ENCODE measurements at places on chromosomes 5 and 9. TPM values are rescaled to one million over a fixed set of nuclear protein-coding genes. Genes with fewer than 3 reads are reported as not detected.
A peak's percentile ranks its signal among the peaks of the same experiment; 100 is the strongest.

Gene SPINK1
- not detected for total RNA-seq

Gene SPATA24
- 3.7 TPM for total RNA-seq

Gene LVRN
- 0.08 TPM for total RNA-seq

Gene BTNL8
- total RNA-seq, result not detected

DNA sequence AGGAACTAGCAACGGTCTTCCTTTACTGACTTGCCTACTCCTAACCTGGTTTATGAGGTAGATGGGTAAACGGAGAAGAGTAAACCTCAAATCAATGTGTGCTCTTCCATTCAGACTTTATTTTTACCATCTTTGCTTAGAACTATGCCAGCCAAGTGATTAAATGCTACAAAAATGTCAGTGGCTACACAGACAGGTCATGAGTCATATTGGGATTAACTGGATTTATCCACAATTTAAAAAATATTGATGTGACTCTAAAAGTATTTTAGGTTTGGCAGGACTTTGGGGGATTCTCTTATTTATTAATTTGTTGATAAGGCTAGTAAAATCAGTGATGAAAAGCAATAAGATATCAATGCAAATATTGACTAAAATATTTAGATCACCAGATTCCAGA lies 275.0 kb downstream of the PLK2 start:
- peak; percentile 57 for ATAC-seq

DNA sequence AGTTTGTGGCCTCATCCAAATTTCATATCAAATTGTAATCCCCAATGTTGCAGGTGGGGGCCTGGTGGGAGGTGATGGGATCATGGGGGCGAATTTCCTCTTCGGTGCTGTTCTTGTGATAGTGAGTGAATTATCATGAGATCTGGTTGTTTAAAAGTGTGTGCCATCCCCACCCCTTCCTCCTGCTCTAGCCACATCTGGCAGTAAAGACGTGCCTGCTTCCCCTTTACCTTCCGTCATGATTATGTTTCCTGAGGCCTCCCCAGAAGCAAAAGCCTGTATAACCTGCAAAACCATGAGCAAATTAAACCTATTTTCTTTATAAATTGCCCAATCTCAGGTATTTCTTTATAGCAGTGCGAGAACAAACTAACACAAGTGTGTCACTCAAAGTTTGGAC lies 71.0 kb upstream of the MOCS2 start:
- ATAC-seq, result no peak

DNA sequence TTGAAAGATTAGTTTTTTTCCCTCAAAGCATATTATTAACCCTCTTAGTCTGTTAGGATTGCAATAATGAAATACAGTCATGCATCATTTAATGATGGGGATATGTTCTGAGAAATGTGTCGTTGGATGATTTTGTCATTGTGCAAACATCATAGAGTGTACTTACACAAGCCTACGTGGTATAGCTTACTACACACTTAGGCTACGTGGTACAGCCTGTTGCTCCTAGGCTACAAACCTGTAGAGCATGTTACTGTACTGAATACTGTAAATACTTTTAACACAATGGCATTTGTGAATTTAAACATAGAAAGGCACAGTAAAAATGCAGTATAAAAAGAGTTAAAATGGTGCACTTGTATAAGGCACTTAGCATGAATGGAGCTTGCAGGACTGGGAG lies 132.7 kb downstream of the PDE8B start:
- no peak for ATAC-seq

- peak; percentile 86 for ATAC-seq
Measured at GRCh38 chr9:132800038-132800648, 77.9 kb downstream of the AK8 start.
